Caki2 (cell line): ENCODE measurements at places on chromosomes 11 and 22. TPM values are rescaled to one million over a fixed set of nuclear protein-coding genes. Genes with fewer than 3 reads are reported as not detected.

OR52E6 gene
- not detected in 2 replicates for total RNA-seq

TSGA10IP gene
- total RNA-seq, result not detected in 2 replicates

FOSL1 gene
- total RNA-seq, result 67.3 and 80.4 TPM in 2 replicates

CARD18 gene
- total RNA-seq, result not detected in 2 replicates

NRXN2 gene
- 2.2 and 22.7 TPM in 2 replicates for total RNA-seq

P2RY6 gene
- 0.41 TPM in 1 of 2 replicates, not detected in the other for total RNA-seq

DUSP8 gene
- 0.07 and 1.2 TPM in 2 replicates for total RNA-seq

SCN4B gene
- total RNA-seq, result 0.38 and 0.68 TPM in 2 replicates

PKP3 gene
- total RNA-seq, result 70.7 and 103 TPM in 2 replicates

MTA2 gene
- total RNA-seq, result 87.5 and 107 TPM in 2 replicates

GAB4 gene
- total RNA-seq, result not detected in 2 replicates

DDI1 gene
- not detected in 2 replicates for total RNA-seq

SLC25A18 gene
- not detected in 2 replicates for total RNA-seq

CARNS1 gene
- 0.03 TPM in 1 of 2 replicates, not detected in the other for total RNA-seq

EED gene
- 7.0 and 10.3 TPM in 2 replicates for total RNA-seq

FGF19 gene
- total RNA-seq, result not detected in 2 replicates

SYCE3 gene
- not detected in 2 replicates for total RNA-seq

MUC5AC gene
- not detected in 2 replicates for total RNA-seq

PANX3 gene
- not detected in 2 replicates for total RNA-seq

POTEH gene
- total RNA-seq, result not detected in 2 replicates

MYRF gene
- total RNA-seq, result 2.5 and 7.4 TPM in 2 replicates
